ENCODE measurements at places on chromosomes 1 and 21.

DNA sequence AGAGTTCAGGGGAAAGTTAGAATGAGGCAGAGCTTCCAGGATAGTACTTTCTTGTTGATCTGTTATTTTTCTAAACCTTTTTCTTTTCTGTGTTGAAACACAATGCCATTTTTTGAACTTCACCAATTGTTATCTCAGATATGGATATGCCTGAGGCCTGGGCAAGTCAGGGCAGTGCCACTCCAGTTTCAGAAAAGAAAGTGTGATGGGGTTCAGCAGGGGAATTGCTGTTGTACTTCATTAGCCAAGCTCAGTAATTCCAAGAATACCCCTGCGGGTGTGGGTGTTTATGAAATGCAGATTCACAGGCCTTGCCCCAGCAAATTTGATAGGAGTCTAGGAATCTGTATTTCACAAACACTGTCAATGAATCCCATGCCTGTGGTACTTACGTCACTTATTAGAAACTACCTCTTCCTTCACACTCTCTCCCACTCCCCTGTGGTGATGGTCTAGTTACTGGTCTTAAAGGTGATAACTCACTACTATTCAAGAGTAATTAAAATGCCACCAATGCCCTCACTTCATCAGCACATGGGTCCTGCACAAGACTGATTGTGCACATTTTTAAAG is 142.3 kb downstream of the PBX1 start:
- no peak for DNase-seq

GRCh38 chr1:198072177-198072576 is 84.6 kb upstream of the NEK7 start:
- no peak for DNase-seq

- no peak for DNase-seq
These were observed 325.7 kb downstream of the TGFB2 start for GRCh38 chr1:218670875-218671274.

DNA sequence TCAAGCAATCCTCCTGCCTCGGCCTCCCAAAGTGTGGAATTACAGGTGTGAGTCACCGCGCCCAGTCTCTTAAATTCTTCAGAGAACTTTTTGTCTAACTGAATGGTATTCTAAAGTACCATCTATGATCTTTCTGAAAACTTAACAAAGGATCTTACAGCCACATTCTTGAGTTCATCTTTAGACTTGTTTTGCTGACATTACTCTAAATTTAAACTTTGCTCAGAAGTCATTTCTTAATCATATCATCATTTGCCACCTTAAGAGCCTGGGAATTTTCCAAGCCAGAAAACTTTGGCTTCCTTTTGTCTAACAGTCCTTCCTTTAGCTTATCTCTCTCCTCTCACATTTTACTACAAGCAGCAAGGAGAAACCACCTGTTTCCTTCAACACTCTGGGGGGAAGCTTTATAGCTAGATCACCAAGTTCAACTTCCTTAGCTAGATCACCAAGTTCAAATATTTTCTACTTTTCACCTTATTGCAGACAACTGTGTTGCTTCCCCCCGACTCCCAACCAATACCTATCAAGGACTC is 5.4 kb upstream of the ZBTB8A start:
- DNase-seq: peak; percentile 88

GRCh38 chr1:10980094-10980577 is 32.3 kb upstream of the TARDBP start:
- DNase-seq: no peak

Measured in Kasumi-1 (cell line).